IPS-NIHi11 (cell line): ENCODE measurements at places on chromosomes 1 and 21.
A peak's percentile ranks its signal among the peaks of the same experiment; 100 is the strongest.

DNA sequence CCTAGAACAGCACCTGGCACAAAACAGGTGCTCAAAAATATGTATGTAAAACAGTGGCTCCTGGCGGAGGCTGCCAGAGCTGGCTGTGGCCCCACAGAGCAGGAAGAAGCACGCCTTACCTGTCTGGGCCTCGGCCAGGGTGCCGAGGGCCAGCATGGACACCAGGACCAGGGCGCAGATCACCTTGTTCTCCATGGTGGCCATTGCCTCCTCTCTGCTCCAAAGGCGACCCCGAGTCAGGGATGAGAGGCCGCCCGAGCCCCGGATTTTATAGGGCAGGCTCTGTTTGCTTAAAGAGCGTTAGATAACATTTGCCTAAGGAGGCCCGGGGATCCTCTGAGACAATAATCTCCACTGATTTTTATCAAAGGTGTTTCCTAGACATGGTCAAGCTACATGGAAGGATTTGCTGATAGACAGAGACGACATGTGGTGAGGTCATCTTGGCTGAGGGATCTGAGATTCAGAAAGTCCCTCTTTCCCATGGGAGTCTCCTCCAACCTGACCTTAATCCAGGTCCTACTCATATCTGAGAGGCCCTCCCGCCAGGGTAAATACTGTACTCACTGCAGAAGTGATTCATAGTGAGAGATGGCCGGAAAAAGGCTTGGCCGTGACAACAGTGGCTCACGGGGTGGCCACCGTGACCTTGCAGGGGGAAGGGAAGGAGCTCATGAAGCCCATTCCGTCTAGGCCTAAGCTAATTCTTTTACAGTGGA lies at the start of gene TFF1:
TSS of gene TFF1 (minus strand) at position 244 of the 719 bp plus-strand sequence. CDS start at position 204, 40 bp downstream.
- no peak for DNase-seq

GRCh38 chr1:15662477-15662876 lies 21.6 kb upstream of the PLEKHM2 start:
- no peak for DNase-seq

GRCh38 chr1:27968692-27969091 lies 8.9 kb downstream of the XKR8 start:
- no peak for DNase-seq

GRCh38 chr1:27713139-27713725 lies 12.5 kb upstream of the FAM76A start:
- DNase-seq: no peak

DNA sequence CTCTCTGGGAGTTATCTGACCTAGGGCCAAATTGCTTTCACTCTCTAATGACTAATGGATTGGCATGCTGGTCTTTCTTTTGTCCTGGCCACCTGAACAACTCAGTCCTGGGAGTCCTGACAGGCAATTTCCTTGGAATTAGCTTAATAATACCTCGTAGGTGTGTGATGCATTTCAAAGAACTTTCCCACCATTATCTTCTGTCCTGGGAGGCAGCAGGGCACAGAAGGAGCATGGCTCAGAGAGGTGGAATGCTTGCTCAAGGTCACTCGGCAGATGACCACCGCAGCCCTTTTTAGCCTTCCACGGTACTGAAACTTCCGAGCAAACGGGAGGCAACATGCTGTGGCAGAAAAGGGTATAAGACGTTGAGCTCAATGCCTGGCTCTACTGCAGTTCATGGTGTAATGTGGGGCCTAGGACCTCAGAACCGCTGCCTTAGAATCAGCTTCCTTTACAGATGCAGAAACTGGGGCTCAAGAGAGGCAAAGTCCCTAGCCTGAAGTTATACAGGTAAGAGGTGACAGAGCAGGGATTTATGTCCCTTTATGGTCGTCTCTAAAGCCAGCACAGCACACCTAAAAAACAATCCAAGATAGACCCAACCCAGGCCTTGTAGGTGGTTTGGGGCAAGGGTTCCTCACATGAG lies 3.2 kb downstream of the ID3 start:
- no peak for DNase-seq

DNA sequence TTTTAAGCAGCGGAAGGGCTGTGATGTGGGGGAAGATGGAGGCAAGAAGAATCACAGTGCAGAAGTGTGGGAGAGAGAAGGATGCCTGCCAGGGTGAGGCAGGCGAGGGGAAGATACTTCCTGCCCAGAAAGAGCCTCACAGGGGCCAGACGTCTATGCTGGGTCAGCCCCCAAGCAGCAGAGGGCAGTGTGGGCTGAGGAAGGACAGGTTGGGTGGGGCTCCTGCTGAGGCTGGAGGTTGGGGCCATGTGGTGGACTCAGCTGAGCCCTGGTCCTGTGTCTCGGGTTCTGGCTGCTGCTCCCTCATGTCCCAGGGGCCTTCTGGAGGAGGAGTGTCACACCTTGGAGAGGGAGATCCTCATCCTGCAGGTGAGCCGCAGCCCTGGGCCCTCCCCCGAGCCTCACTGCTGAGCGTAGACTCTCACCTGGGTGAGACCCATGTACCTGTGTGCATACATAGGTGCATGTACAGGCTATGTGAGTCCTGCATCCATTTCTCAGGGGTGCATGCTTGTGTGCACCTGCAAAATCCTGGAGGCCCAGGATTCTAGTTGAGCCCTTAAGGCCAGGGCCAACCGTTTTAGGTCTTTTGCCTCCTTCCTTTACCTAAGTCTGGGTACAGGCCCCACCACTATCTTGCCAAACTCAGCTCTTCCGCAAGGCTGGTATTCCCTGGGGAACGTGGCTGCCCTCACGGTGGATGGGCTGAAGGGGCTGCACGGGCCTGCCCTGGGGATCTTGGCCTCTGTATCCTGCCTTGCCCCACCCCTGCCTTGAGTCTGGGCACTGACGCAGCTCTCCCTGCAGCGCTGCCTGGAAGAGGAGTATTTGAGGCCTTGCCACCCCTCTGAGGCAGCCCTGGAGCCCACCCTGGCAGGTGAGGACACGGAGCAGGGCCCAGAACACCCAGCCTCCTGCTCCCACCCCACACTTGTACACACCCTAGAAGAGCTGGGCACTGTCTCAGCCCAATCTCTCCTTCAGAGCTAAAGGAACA lies 3.7 kb downstream of the CCDC24 start:
- DNase-seq: peak; percentile 74

DNA sequence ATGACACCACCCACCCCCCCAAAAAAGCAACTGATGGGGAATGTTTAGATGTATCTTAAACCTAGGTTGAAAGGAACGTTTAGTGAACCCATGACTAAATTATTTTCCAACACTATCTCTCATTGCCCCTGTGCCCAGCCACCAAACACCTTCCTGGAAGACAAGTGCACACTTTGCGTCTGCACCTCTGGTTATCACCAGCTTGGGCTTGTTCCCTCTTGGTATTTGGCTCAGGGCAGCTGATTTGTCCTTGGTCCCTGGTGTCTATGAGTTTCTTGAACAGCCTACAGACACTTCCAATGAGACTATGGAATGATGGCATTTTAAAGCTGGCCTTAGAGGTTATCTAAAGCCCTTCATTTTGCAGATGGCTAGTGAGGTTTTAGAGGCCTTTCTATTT lies 15.5 kb upstream of the RIMKLA start:
- no peak for DNase-seq

DNA sequence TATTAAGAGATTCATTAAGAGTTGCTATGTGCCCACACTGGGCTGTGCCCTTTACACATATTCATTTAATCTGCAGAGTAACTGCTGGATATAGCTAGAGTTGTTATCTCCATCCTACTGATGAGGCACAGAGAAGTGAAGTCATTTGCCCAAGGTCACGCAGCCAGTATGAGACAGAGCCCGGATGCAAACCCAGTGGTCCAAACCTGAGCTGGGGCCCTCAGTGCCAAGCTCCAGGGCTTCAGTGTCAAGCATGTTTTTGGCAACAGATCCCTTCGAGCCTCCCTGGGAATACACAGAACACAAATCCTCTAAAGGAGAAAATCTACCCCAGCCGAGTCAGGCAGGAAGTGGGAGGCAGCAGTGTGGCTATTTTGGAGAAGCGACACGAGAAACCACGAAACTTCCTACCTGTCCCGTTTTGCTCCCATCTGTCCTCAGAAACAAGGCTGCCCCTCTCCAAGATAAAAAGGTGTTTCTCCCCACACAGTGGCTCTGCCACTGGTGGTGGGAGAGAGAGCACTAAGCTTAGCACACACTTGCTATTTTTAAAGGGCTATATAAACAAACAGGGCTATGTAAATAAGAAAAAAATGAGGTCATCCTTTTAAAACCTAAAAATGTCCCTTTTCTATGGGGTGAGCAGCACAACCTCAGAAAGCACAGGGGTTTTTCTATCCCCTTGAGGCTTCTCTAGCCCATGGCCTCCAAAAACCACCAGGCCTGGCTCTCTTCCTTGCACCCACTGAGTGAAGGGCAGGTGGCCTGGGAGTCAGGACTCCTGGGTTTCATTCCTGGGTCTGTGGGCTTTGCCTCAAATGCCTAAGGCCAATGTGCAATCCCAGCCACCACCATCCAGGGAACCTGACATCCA lies 138.6 kb upstream of the EDN2 start:
- DNase-seq: no peak

GRCh38 chr1:203524152-203524551 lies 30.2 kb downstream of the OPTC start:
- DNase-seq: no peak

DNA sequence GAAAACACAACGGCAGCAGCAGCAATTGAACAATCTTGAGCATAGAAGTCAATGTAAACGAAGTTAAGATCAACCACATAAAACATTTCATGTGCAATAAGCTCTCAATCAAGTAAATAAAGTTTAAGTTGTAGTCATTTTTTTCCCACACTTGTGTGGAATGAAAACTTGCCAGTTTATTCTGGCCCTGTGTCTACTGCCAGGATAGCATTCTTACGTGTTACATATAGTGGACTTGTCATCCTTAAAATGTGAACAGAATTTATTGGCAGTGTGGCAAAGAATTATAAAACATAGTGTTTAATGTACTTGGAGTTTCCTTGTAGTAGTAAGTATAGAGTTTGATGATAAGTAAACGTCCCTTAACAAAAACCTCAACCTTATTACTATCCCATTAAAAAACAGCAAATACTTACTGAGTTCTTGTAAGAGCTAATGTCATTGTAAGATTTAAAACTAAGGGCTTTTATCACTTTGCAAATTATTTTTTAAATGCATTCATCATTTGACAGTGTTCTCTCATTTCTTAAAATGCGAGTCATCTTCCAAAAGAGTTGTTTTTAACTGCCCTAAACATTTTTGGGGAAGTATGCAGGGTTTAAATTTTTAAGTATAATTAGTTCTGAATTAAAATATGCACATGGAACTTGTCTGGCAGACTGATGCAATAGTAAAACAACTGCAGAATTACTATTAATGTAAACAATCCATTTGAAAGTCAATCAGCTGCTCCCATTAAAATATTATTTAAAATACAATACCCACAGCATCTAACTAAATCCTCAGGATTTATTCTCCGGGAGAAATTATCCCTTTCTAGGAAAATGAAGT lies 7.9 kb downstream of the COX20 start:
- no peak for DNase-seq

GRCh38 chr1:78619803-78620579 lies at the start of gene IFI44L:
Gene IFI44L, plus strand, starts transcription at chr1:78620448. Its CDS starts 7,468 bp downstream, at chr1:78627916.
- DNase-seq: no peak

DNA sequence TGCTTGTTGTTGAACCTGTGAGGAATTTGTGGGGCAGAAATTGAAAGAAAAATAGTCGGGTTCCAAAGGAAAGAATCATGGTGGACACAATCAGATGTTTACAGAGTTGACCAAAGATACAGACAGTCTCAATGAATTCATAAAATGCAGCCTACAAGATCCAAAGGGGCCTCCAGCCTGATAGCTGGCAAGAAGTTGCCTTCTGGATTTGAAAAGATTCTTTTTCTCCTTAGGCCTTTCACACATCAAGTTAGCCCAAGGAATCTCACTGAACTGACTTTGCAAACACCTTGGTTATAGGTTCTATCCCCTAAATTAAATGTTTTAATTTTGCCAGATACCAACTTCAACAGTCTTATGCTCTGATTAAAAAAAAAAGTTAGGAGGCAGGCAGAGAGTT lies 21.5 kb downstream of the SLAMF1 start:
- no peak for DNase-seq

DNA sequence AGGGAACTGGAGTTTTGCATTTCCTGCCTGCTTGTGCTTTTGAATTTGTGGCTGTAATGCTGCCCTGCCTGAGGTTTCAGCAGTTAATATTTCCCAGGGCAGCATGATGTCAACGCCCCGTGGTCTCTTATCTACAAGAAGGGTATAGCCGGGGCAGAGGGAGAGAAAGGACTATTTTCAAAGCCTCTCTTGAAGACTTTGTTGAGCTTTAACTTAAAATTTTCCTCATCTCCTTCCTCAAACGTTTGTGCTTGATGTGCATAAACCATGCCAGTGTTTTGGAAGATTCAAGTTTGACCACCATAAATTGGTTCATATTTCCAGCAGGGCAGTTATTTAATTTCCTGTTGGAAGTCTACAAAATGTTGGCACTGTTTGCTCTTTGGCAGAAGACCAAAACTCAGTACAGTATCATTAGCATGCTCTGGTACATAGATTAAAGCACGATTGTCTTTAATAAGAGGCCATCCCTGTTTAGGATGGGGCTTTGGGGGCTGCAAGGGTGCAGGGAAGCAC lies 43.4 kb downstream of the ROR1 start:
- no peak for DNase-seq

- DNase-seq: no peak
Observed at GRCh38 chr1:14466006-14466405, 132.5 kb upstream of the KAZN start.

DNA sequence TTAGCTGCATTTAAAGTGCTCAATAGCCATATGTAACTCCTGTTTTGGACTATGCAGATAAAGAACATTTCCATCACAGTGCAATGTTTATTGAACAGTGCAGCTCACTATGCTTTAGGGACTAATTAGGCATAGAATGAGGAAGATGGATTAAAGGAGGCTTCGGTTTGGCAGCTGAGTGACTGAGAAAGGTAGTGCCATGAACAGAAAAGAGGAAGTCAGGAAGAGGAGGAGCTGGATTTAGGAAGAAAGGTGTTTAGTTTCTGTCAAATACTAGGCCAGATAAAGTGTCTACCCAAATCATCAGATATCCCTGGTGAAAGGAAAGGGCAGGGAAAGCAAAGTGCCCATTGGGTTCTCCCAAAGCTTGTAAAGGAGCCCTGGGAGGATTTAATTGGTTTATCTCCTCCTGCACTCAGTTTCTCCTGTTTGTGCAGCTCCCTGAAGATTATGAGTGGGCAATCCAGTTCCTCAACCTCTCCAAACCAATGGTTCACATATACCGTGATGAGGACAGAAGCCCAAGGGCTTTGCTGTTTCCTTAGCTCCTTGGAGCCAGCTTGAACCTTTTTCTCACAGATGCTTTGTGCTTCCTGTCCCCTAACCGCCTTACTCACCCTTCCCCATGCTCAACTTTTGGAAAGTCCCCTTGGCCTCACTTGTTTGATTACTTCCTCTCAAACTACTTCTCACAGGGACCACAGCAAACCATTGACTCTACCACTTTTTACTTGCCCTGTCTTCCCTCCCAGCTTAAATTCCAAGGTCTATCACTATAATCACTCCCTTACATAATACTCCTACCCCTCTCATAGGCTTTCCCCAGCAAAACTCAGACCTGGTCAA lies 3.5 kb upstream of the RAP1A start:
- no peak for DNase-seq

DNA sequence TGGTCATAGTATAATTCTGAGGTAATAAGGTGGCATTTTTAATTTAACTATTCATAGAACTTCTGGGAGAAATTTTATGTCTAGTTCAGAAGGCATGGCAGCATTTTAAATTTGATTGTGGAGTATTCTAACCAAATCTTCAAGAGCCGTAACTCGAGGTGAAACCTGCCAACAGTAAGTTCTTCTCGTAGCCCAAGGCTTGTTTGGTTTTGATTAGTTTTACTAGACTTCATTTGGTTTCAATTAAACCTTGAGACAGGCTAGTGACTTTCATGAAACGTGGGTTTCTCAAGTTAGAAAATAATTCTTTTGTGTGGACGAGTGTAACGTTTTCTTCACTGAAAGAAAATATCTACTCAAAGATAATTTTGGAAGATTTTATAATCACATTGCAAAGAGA lies 395.5 kb downstream of the USP25 start:
- no peak for DNase-seq
